ENCODE measurements at places on chromosomes 4 and X.

DNA sequence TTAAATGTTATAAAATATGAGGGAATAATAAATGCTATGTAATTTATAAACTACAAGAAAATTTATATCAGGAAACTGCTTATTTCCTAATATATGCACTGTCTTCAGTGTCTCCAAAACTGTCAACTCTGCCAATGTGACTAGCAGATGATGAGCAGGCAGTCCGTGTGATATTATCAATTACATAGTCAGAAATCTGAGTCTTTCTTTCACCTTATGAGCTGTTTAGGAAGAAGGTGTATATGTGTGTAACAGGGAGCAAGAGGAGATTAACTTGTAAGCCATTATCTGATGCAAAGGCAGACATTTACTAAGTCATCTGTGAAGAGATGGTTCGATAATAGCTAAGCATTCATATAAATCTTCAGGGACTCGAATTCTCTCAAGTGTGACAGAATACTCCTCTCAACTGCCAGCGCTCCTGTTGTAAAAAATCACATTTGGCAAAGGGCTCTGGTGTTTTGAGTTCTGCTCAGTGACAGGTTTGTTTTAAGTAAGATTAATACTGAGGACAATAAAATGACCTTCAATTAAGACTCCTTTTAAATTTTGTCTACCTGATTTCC, 79.7 kb downstream of the SNCA start:
- no peak for DNase-seq

DNA sequence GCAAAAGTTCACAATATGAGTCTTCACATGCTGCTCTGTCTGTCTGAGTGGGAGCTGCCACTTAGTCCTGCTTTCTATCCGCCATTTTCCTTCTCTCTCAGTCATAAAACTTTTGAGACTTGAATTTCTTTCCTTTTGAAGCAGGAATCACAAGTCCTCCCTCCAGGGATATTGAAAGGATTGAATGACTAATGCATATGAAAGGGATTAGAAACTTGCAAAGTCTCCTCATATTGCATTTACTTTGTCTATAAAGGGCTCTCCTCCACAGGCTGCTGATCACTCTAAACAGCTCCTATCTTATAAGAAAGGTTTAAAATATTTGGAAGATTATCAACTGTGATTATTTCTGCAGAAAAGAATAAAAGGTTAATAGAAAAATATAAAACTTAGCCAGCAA, 879.1 kb downstream of the ARAP2 start:
- DNase-seq, result no peak

- no peak for DNase-seq
These were observed 97.0 kb downstream of the CLDN22 start for GRCh38 chr4:183223053-183223452.

GRCh38 chr4:84501202-84501503, 2.1 kb upstream of the NKX6-1 start:
- no peak for DNase-seq

DNA sequence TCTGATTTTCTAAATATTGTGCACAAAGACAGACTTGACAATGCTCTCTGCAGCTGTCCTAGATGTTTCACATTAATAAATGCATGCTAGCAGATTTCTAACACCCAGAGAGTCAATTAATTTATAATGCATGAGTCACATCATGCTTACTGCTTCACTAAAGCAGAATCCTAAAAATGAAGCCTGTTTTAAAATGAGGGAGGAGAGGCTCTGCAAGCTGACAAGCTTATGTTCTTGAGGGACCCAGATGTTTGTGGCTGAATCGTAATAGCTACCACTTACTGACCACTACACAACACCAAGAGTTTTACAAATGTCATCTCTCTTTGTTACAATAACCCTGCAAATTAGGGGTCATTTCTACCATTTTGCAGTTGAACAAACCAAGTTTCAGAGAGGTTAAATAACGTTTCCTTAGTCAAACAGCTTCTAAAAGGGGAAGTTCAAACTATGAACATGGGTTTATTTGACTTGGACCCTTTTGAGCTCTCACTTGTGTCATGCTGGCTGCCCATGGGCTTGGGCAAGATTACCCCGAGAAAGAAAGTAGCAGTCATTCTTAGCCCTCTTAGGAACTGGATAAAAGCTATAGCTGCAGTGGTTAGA, 262.7 kb upstream of the ETNPPL start:
- no peak for DNase-seq

- DNase-seq, result no peak
These were observed 98.5 kb downstream of the RRAGB start for GRCh38 chrX:55816023-55816422.

- DNase-seq, result no peak
These were observed 28.0 kb downstream of the DMD start for GRCh38 chrX:33183361-33183760.

DNA sequence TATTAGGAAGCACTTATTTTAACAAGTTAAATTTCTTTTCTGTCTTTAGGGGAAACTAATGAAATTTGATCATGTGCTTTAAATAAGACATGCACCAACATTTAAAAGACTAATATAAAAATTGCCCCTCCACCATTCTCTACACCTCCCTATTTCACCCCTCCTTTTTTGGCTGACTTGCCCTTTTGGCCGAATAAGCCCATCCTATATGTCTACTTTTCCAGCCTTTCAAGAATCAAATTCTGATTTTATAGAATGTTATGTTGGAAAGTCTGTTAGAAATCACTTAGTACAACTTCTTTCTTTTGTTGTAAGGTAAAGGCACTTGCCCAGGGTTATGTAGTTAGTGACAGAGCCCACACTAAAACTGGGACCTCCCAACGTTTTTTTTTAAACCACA, 1.8 kb downstream of the CAPN6 start:
- no peak for DNase-seq

- no peak for DNase-seq
These were observed 54.5 kb downstream of the TRIM2 start for GRCh38 chr4:153258750-153259149.

DNA sequence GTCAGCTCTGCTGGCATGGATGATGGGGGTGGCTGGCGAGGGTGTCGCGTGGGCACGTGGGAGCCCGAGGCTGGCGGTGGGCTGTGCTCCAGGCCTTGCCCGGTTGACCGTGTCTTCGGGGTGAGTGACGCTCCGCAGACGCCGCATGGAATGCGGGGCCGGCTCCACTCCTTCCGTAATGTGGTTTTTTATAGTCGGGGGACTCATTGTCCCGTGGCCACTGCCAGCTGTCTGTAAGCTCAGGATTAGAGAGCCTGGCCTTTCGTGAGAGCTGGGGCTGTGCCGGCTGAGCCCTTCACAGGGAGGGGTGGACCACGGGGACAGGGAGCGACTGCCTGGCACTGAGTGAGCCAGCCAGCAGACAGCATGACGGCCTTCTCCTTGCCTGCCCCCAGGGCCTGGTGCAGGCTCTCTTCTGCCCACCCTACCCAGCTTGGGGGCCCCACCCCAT, 20.4 kb downstream of the DOK7 start:
- DNase-seq, result no peak

DNA sequence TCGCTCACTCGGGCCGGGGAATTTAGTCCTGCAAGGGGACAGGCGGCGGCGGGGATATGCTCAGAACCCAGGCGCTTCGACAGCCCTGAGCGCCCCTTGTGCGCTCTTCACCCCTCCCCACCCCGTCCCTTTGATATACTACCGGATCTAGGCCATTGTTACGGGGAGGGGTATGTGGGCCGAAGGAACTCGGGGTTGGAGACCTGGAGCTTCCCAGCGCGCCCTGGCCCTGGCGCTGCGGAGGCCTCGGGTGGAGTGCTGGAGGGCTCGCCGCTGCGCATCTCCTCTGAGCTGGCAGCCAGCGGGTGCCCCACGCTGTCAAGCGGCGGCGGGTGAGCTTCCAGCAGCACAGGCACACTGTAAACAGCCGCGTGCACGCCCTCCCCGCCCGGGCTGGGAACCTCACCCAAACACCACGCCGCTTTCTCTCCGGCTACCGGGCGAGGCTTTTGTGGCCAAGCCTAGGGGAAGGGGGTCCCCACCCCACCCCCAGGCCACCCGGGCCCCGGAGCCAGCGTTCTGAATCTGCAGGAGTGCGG, 54.5 kb upstream of the BCOR start:
- DNase-seq, result peak; percentile 30

GRCh38 chr4:101135371-101136010, 211.8 kb downstream of the PPP3CA start:
- no peak for DNase-seq

- DNase-seq, result no peak
These were observed 85.3 kb upstream of the TLL1 start for GRCh38 chr4:165787516-165788274.

DNA sequence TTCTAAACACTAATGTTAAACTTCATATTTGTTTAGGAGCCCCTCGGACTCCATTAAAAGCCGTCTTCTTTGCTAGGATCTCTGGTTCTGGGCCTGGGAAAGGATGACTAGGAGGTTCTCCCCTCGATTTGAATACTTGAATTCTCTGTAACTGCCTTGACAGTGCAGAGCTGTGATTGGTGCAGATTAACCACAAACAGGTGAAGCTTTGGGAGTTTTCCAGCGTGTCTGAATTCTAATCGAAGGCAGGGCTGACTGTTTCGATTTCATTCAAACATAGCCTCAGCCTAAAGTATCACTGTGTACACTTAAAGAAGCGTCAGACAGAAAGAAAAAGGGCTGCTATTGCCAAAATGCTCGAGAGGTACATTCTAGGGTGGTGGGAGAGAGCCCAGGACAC, 29.0 kb downstream of the TFDP3 start:
- DNase-seq, result no peak

- no peak for DNase-seq
These were observed 368.6 kb downstream of the HNRNPD start for GRCh38 chr4:82005158-82005557.

DNA sequence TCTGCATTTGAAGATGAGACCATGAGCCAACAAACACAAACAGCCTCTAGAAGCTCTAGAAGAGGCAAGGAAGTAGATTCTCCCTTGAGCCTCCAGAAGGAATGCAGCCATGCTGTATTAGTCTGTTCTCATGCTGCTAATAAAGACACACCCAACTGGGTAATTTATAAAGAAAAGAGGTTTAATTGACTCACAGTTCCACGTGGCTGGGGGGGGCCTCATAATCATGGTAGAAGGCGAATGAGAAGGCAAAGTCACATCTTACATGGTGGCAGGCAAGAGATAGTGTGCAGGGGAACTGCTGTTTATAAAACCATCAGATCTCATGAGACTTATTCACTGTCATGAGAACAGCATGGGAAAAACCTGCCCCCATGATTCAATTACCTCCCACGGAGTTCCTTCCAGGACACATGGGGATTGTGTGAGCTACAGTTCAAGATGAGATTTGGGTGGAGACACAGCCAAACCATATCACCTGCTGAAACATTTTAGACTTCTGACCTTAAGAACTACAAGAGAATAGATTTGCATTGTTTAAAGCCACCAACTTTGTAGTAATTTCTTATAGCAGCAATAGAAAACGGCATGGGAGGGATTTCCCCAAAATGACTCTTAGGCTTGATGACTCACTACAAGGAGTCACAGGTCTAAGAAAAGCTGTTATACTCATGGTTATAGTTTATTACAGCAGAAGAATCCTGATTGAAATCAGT, 284.4 kb upstream of the SFRP2 start:
- no peak for DNase-seq

DNA sequence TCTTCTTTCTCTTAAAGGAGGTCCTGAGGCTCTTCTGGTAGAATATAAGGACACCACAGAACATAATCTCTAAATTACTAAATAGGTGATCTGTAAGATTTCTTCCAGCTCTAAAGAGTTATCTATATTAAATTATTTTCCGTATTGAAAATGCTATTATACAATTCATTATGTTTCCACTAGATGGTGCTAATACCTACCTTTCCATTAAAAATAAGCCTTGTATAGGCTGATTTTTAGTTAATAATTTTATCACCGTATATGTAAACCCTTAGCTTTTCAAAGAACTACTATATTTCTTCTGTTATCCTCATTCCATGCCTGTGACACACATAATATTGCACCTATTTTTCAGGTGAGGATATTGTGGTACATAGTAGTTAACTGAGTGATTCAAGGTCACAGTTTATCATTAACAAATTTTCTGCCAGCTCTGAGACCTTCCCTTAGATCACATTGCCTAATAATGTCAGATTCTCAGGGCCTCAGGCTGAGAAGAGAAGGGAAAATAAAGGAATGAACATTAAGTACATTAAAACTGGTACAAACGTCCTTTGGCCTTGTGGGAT, 138.8 kb downstream of the TEX11 start:
- no peak for DNase-seq

Data from nucleus accumbens (tissue), 56 donors.